Endothelial cell of umbilical vein (primary cell): ENCODE measurements at places on chromosomes 16 and 17. TPM values are rescaled to one million over a fixed set of nuclear protein-coding genes. Genes with fewer than 3 reads are reported as not detected.

Gene HOXB4
- total RNA-seq: 11.2 and 13.1 TPM in 2 replicates

Gene SDR42E2
- 0.13 and 0.21 TPM in 2 replicates for total RNA-seq

Gene MMP28
- total RNA-seq: 3.6 and 6.1 TPM in 2 replicates

Gene PRCD
- total RNA-seq: not detected in 2 replicates

Gene DPEP3
- not detected in 2 replicates for total RNA-seq

Gene RUNDC3A
- not detected in 2 replicates for total RNA-seq

Gene ZP2
- not detected in 2 replicates for total RNA-seq

Gene NOTUM
- not detected in 2 replicates for total RNA-seq
